ENCODE measurements at places on chromosomes 2 and 18. TPM values are rescaled to one million over a fixed set of nuclear protein-coding genes. Genes with fewer than 3 reads are reported as not detected.

DNA sequence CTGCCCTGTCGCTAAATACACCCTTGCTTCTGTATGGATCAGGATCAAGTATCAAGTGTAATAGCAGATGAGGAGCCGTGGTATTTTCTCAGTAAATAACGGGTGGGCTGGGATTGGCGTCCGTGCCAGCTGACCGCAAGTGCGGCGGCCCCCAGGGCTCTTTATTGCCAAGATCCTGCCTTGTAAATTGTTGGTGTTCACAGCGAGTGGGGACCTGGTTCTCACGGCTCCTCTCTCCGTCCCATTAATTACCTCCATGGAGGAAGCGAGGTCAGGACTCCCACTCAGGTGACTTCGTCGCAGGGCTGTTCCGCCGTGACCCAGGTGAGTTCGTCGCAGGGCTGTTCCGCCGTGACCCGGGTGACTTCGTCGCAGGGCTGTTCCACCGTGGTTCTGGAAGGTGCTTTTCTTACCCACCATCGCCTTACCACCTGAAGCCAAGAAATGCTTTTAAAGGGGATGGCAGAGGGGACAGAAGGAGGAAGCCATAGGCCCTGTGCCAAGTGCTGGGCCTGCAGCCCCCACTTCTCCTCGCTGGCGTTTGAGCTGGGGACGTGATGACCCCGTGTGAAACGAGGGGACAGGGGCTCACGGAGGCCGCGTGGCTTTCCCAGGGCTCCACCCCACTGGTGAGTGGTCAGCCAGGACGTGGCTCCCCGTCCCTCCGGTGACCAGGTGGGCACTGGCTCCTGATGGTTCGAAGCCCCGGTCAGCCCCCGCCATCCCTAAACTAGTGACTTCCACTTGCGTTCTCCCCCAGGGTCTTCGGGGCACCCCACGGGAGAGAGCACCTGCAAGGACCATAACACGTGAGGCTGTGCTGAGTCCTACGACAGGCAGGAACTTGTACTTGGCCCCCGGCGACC, 118.4 kb downstream of the TWIST2 start:
- no peaks in the 10 kb centered on the region for H3K4me1 ChIP-seq
- no peak overlapping the region for H3K27ac ChIP-seq
- no peak for DNase-seq
- no peaks in the 10 kb centered on the region for H3K36me3 ChIP-seq
- no peak overlapping the region for H3K4me3 ChIP-seq

- H3K36me3 ChIP-seq, result no peaks in the 10 kb centered on the region
- H3K4me3 ChIP-seq, result no peak overlapping the region
- no peaks in the 10 kb centered on the region for H3K27me3 ChIP-seq
- no peaks in the 10 kb centered on the region for H3K4me1 ChIP-seq
Measured at GRCh38 chr2:30777661-30778505, 29.4 kb downstream of the CAPN13 start.

- H3K4me3 ChIP-seq, result no peak overlapping the region
- DNase-seq, result no peak
- H3K27ac ChIP-seq, result no peak overlapping the region
- H3K27me3 ChIP-seq, result no peaks in the 10 kb centered on the region
- H3K36me3 ChIP-seq, result peaks cover 62% of the 10 kb centered on the region
Measured at GRCh38 chr2:112661656-112662305, 16.0 kb downstream of the SLC20A1 start.

The MFSD2B gene
- not detected for total RNA-seq

DNA sequence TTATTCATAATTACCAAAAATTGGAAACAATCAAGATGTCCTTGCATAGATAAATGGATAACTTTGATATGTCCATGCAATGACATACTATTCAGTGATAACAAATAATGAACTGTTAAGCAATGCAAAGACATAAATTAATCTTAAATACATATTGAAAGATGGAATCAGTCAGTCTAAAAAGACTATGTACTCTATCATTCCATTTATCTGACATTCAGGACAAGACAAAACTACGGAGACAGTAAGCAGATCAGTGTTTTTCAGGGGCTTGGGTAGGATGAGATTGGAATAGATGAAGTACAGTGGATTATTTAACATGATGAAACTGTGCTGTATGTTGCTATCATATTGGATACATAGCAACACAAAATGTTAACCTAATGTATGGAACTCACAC, 21.3 kb upstream of the ZNF804A start:
- no peak overlapping the region for H3K27ac ChIP-seq
- no peaks in the 10 kb centered on the region for H3K4me1 ChIP-seq
- no peak for DNase-seq
- H3K27me3 ChIP-seq, result no peaks in the 10 kb centered on the region

DNA sequence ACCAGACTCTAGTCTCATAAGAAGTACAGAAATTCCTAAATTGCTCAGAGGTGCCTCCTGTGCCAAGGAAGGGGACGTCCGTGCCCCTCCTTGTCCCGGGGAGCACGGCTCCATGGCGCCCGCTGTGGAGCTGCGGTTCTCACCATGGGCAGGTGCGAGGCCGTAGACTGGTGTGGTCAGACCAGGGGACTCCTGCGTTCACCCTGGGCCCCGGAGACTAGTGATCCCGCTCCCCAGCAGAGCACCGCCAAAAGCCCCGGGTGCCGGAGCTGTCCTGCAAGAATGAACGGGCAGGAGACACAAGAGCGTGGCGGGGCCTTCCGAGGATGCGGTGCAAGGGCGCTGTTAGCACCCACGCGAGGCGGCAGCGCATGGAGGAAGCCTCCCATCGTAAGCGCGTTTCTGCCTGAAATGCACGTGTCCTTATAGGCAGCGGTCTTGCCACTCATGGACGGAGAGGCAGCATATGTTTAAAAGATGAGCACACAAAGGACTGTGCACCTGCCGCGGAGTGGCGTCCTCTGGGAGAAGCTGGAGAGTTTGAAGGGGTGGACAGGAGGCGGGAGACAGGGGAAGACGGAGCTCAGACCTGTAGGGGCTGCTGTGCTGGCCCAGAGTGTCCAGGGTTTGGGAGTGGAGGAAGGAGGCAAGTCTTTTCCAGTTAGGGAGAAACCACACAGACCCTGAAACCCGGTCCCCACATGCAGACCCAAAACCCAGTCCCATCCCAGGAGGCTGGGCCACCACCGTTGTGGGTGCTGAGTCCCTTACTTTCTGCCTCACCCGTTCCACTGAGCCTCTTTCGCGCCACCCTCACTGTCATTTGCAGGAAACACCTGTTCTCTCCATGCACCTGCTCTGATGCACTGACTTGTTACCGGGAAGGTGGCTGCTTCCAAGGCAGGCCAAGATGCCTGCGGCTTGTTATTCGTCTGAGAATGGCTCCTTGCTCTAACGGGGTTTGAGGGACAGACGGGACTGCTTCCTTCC, 7.5 kb upstream of the KCNG2 start:
- no peak for DNase-seq
- peaks cover 34% of the 10 kb centered on the region for H3K27me3 ChIP-seq
- no peaks in the 10 kb centered on the region for H3K36me3 ChIP-seq
- no peak overlapping the region for H3K4me3 ChIP-seq
- no peak overlapping the region for H3K27ac ChIP-seq

DNA sequence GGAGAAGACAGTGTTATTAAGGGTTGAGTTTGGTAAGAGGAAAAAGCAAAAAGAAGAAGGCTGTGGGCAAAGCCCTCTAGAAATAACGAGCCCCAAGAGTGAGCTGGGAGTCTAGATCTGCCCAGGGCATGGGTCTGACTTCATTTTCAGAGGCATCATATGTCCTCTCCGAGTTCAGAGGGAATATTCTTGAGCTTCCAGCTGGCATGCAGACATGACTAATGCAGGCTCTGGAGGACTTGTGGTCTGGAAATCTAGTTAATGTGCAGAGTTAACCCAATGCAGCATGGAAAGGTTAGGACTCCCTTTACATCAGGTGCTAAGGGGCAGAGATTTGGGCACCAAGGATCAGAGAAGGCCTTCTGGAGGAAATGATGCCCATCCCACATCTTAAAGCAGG, 7.3 kb downstream of the ACMSD start:
- no peaks in the 10 kb centered on the region for H3K36me3 ChIP-seq
- DNase-seq, result no peak
- no peak overlapping the region for H3K27ac ChIP-seq
- no peak overlapping the region for H3K4me3 ChIP-seq
- H3K4me1 ChIP-seq, result no peaks in the 10 kb centered on the region
- H3K27me3 ChIP-seq, result no peaks in the 10 kb centered on the region

DNA sequence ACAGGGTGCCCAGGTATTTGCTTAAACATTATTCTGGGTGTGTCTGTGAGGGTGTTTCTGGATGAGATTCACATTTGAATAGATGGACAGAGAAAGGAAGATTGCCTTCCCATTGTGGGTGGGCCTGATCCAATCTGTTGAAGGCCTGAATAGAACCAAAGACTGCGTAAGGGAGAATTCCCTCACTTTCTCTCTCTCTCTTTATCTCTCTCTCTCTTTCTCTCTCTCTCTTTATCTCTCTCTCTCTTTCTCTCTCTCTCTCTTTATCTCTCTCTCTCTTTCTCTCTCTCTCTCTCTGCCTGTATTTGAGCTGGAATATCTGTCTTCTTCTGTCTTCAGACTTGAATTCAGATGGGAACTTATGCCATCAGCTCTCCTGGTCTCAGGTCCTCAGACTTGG, 148.4 kb downstream of the FAM124B start:
- no peak overlapping the region for H3K27ac ChIP-seq
- no peak for DNase-seq
- no peaks in the 10 kb centered on the region for H3K36me3 ChIP-seq
- no peak overlapping the region for H3K4me3 ChIP-seq
- no peaks in the 10 kb centered on the region for H3K27me3 ChIP-seq

DNA sequence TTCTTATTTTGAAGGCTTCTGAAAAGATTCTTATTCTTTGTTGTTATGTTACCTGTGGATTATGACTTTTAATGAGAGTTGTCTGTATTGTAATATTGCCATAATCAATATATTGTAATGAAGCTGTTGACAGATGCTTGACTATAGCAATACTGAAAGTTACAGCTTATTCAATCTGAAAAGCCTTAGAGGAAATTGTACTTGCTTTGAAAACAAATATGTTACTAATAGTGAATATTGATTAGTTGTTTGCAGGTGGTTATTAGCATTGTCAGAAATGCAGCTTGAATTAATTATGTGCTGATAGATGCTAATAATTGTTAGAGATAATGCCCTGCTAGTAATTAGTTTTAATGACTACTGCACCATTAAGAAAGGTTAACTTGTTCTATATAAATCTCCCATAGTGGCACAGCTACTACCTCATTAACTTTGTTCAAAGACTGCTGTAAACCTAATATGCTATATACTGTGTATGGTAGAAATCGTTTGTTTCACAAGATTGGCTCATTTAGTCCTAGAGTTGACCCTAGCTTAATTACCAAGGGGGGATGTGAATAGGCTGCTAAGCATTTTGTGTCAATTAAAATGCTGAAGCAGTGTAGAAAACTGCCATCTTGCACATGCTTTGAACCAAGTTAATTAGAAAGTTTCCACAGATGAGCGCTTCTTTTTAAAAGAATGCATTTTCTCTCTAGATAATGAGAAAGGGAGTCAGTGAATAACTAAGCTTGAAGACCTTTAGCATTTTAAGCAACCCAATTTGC, 30.5 kb downstream of the SLC39A10 start:
- DNase-seq, result no peak
- H3K4me3 ChIP-seq, result no peak overlapping the region
- no peak overlapping the region for H3K27ac ChIP-seq
- H3K36me3 ChIP-seq, result no peaks in the 10 kb centered on the region

GRCh38 chr2:191791953-191792560, 54.8 kb downstream of the CAVIN2 start:
- H3K4me3 ChIP-seq, result no peak overlapping the region
- no peaks in the 10 kb centered on the region for H3K36me3 ChIP-seq
- no peak overlapping the region for H3K27ac ChIP-seq
- no peaks in the 10 kb centered on the region for H3K4me1 ChIP-seq
- no peak for DNase-seq

DNA sequence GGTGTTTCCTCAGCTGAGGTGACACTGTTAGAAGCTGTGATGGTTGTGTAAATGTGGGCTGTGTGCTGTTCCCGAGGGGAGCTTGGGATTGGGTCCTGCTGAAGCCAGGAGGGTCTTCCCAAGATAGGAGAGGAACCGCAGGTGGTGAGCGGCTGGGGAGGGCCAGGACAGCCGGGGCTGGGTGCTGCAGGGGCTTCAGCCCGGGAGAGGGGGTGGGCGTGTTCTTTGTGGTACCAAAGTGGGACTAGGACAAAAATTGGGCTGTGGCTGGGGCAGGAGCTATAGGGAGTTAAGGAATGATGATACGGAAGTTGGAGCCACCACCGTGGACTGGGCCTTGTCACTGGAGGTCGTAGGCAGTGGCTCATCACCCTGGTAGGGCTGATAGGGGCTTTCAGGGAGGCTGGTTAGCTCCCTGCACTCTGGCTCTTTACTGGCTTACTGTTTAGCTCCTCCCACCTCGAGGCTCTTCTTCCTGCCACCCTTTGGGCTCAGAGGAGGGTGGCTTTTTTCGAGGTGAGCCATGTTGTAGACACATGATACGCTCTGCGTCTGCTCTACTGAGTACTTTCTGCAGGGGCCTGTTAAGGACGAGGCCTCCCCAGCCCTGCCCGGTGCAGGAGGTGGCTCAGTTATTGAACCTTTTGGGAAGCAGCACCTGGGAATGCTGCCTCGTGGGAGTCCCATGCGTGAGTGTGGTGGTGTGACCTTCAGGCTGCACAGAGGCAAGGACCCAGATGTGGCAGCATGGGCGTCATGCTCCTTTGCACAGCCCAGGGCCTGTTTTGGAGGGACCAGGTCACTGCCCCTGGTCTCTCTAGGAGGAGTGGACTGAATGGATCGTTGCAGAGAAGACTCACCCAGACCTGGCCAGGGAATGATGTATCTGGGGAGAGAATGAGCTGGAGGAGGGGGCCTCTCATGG, 21.6 kb downstream of the ASB1 start:
- no peaks in the 10 kb centered on the region for H3K27me3 ChIP-seq
- no peak for DNase-seq
- H3K4me1 ChIP-seq, result no peaks in the 10 kb centered on the region
- H3K4me3 ChIP-seq, result no peak overlapping the region
- no peak overlapping the region for H3K27ac ChIP-seq
- H3K36me3 ChIP-seq, result no peaks in the 10 kb centered on the region

DNA sequence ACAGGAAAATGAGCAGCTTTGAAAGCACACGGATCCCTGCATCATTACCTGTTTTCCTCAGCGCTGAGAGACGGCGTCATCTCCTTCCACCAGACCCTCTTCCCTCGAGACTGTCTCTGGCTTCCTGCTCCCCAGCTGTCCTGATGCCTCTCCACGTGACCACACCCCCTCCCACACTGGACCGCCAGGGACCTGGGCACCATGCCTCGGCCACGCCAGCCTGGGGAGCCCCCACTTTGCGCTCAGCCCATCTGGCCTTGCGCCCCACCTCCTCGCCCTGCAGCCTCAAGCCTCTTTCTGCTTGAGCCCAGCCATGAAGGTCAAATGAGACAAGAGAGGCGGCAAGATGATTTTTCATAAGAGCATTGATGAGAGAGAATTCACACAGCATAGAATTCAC, 66.0 kb upstream of the ACKR3 start:
- DNase-seq, result no peak
- H3K4me3 ChIP-seq, result no peak overlapping the region
- no peaks in the 10 kb centered on the region for H3K4me1 ChIP-seq
- H3K36me3 ChIP-seq, result no peaks in the 10 kb centered on the region
- peaks cover 13% of the 10 kb centered on the region for H3K27me3 ChIP-seq

GRCh38 chr2:238294393-238295143, 6.2 kb upstream of the PER2 start:
- H3K4me3 ChIP-seq, result no peak overlapping the region
- H3K27ac ChIP-seq, result no peak overlapping the region
- H3K36me3 ChIP-seq, result no peaks in the 10 kb centered on the region
- no peaks in the 10 kb centered on the region for H3K27me3 ChIP-seq
- DNase-seq, result no peak

The ATF2 gene
- total RNA-seq, result 57.3 TPM

GRCh38 chr2:200065477-200065876, 110.1 kb downstream of the MAIP1 start:
- no peaks in the 10 kb centered on the region for H3K36me3 ChIP-seq
- H3K4me1 ChIP-seq, result no peaks in the 10 kb centered on the region
- H3K27ac ChIP-seq, result no peak overlapping the region
- H3K4me3 ChIP-seq, result no peak overlapping the region
- DNase-seq, result no peak

All from adrenal gland (tissue), 19 donors.